ENCODE measurements at places on chromosomes 3 and 15.

DNA sequence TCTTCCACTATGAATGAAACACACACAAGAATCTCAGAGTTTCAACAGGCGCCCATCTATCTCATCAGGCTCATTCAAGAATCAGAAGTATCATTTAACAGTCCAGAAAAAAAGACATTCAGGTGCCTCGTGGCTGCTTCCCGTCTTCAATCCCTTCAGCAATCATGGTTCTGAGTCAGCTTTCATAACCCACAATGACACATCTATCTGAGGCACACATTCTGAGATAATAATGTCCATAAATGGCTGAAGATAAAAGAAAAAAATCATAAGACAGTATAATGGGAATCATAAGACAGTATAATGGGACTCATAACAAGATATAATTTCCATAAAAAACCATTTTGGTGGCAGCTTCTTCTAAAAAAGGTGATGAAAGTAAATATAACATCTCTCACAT, 52.4 kb downstream of the TNIK start:
- DNase-seq: no peak

- no peak for DNase-seq
Measured at GRCh38 chr3:122642935-122643334, 37.7 kb upstream of the PARP14 start.

DNA sequence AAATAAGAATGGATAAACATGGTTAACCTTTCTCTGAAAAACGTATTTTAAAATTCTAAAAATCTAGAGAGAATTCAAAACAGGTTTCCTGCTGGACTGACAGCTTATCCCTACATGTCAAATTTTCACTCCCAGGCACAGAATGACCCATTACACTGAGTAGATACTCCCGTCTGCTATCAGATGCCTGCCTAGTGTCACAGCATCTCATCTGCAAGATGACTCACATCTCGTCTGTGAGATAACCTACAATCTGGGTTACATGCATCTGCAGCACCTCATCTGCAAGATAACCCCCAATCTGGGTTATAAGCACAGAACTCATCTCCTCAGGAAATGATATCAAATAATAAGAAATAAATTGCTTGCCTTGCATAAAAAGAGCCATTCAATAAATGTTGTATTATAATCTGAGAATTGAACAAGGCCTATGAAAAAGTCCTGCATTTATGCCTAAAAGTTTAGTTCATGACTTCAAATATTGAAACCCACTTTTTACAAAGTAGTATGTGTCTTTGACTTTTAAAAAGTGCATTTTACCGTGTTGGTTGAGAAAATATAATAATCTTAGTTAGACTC, 188.3 kb upstream of the THBS1 start:
- no peak for DNase-seq

DNA sequence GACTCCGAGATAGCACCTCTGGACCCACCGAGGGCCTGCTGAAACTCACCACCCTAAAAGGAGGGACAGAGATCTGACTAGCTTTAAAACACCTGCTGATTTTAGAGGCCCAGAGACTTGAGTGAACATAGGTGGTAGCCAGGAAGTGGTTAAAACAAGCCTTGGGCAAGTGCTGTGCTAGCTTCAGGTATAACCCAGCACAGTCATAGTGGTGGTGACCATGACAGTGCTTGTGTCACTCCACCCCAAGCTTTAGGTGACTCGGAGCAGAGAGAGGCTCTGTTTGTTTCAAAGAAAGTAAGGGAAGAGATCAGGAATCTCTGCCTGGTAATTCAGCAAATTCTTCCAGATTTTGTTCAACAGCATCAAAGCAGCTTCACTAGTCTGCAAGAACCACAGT, 641.1 kb upstream of the BCHE start:
- no peak for DNase-seq

DNA sequence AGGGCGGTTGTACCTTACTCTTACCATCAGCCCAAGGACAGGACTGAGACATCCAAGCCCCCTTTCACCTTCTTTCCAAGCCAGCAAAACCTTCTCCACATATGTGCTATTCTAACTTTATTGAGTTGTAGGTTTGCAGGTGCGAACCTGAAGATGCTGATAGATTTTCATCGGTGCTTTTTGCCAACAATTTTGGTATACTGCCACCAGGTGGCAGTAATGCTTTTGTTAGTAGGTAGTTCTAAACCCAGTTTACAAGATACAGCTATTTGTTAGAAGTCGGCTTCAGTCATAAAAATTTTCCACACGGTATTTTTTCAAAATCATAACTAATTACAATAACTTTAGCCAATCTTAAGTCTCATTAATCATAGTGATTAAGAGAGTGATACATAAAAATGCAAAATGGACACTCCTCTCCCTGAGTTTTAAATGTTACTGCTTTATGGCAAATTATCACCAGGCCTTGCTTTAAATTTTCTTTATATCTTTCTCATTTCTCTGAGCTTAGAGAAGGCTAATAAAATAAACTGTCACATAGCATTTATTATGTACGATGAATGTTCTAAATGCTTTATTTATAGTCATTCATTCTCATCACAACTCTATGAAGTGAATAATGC, 636 bp downstream of the TBC1D21 start:
- DNase-seq: peak; percentile 26

DNA sequence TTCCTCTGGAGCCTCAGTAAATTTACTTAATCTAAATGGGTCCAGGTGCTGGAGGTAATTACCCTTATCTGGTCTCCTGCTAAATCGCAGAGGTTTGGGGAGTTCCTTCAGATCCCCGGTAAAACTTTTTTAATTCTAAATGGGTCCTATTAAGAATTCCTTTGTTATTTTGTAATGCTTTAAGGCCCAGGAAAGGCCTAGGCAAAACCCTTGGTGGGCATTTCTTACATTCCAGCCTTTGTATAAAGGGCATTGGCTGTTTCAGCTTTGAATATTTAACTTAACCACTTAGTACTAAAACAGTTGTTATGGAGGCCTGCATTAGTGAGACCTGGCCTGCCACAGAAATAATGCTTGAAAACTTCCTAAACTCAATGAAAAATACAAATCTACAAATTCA, 14.9 kb upstream of the ZNF662 start:
- no peak for DNase-seq

- no peak for DNase-seq
Measured at GRCh38 chr3:62970648-62971047, 95.4 kb upstream of the CADPS start.

DNA sequence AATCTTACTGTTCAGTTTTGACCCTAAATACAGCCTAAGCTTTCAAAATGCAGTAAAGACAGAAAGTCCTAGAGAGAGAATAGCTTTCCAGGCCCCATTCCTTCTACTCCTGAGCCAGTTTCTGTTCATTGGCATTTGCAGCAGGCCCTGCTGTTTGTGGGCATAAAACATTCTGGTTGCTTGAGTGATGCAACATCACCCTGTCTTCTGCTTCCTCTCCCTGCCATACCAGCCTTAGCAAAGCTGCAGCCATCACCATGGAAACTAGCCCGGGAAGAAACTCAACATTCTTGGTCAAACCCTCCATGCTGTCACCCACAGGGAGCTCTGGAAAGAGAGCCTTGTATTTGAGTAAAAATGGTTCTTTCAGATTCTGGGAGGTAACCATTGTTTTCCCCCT, 325.7 kb downstream of the MAGI1 start:
- no peak for DNase-seq

DNA sequence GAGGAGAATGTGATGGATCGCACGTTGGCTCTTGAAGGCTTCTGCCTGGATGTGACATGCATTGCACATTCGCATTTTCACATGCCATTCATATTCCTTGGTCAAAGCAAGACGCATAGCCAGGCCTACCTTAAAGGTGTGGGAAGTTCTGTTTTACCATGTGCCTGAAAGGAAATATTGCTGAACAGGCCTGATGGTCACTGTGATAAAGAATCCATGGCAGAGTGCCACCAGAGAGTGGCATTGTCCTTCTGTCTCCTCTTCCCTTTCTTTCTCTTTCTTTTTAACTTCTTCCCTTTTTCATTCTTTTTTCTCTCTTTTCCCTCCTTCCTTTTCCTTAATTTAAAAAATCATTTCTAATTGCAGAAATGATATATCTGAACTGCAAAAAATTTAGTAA, 15.9 kb upstream of the MITF start:
- DNase-seq: no peak
